ENCODE measurements at places on chromosomes 1 and 21.

GRCh38 chr1:242243472-242243871 is 244.6 kb upstream of the MAP1LC3C start:
- no peak for DNase-seq

- no peak for DNase-seq
Measured at GRCh38 chr1:245155272-245156040, 671 bp downstream of the KIF26B start.

DNA sequence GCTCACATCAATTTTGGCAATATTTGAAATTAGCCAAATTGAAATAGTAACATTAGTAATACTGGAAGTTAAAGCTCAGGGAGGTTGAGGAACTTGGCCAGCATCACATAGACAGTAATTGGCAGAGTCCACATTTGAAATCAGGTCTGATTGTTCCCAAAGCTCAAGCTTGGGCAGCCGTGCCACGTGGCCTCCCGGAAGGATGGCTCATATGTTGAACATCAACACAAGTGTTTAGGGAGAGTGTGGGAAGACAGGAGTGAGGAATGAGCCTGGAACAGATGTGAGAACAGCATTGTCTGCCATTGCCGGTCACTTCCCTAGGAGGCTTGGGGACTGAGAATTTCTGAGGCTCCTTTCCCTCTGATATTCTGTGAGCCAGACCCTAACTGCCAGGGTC is 40.2 kb upstream of the RBM15 start:
- no peak for DNase-seq

DNA sequence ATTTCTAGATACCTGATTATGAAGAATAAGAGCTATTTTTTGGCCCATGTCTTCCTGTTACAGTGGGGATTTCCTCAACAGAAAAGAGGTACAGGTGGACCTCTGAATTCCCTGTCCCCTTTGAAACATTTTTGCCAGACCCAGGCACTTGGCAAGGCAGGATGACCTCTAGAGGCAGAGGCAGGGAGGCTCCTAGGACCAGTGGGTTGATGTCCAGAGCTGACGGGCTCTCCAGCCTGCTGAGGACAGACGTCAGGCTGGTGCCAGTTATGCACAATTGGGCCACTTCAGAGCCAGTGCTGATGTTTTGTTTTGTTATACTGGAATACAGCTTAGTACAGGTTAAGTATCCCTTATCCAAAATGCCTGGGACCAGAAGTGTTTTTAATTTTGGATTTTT is 18.5 kb upstream of the A3GALT2 start:
- DNase-seq = no peak

DNA sequence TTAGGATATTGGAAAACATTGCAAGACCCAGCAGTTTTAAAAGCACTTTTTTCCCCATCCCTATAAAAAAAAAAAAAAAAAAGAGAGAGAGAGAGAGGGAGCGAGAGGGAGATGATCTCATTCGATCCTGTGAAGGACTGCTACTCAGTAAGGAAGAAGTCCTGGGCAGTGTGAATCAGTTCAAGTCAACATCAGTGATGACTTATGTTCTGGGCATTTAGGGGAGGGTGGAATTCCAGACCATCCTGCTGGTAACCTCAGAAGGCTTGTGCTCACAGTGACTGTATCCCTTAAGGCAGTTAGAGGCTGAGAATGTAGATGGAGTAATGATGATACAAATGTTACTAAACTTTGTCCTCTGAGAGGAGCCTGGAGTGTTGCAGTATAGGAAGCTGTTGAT is 151.4 kb downstream of the TGFB2 start:
- no peak for DNase-seq

DNA sequence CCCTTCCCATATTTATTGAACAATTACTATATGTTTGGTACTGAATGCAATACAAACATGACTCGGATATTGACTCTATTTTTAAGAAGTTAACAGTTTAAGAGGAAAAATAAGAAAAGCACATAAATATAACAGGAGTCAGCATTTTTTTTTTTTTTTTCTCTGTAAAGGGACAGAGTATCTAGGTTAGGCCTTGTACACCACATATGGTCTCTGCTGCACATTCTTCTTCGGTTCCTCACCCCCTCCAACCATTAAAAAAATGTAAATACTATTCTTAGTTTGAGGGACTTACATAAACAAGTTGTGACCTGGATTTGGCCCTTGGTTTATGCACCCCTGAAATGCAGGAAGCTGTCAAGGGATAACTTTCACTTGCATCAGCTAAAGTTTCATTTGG is 40.4 kb downstream of the PHC2 start:
- no peak for DNase-seq

GRCh38 chr1:26743426-26744059 is 44.2 kb upstream of the PIGV start:
- DNase-seq = no peak

GRCh38 chr1:228337031-228337564 is 69.5 kb downstream of the TRIM11 start:
- no peak for DNase-seq

DNA sequence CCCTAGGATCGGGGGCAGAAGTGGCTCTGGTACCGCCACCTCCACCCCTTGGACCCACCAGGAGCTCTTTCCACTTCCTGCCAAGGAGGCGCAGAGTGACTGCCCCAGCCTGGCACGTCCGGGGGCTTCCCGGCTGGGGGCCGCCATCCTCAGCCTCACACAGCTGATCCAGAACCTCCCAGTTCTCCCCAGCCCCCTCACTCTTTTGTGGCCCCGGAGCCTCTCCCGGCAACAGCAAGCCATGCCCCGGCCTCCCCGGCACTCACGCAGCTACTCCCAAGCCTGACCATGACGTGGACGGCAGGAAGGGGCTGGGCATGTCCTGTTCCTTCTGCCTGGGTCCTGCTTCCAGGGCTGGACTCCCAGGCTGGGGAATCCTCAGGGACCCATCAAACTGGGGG is 17.1 kb downstream of the TP73 start:
- no peak for DNase-seq

GRCh38 chr1:16067127-16067768 is 6.2 kb downstream of the FAM131C start:
- DNase-seq = no peak

- no peak for DNase-seq
Measured at GRCh38 chr1:37362594-37363385, 111.6 kb upstream of the ZC3H12A start.

DNA sequence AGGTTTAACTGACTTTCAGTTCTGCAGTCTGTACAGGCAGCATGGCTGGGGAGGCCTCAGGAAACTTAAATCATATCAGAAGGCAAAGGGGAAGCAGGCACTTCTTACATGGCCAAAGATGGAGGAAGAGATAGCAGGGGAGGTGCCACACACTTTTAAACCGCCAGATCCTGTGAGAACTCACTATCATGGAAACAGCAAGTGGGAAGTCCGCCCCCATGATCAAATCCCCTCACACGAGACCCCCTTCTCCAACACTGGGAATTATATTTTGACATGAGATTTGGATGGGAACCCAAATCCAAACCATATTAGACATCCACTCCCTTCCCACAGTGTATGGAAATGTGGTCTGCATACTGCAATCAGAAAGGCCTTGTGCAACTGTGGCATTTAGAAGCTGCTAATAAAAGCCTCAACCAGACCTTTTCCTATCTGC is 148.2 kb downstream of the FCRL5 start:
- DNase-seq = no peak

DNA sequence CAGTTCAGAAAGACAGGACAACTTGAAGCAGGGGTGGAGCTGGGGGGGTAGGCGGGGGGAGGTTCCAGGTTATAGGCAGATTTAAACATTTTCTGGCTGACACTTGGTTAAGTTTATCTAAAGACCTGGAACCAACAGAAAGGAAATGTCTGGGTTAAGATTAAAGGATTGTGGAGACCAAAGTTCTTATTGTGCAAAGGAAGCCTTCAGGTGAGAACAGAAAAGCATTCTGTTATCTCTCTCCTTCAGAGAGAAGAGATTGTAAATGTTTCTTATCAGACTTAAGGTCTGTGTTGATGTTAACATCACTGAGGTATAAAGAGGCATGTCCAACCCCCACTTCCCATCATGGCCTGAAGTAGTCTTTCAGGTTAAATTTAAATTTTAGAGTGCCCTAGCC is 3.7 kb upstream of the ACADM start:
- DNase-seq = no peak

DNA sequence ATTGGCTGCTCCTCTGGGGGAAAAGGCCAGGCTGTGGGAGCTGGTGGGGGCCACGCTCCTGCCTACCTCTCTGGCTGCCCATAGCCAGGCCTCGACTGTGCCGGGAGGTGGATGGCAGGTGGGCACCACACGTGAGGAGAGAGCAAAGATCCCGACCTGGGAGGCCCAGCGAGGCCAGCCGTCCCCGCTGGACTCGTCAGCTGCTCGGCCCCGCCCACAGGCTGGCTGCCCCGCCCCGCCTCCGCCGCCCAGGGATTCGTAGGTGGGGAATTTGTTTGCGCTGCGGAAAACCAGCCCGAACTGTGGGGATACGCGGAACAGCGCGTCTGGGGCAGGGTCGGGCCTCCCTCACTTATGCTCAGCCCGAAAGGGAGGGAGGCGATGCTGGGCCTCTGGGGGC is 31.7 kb downstream of the TP73 start:
- DNase-seq = no peak

DNA sequence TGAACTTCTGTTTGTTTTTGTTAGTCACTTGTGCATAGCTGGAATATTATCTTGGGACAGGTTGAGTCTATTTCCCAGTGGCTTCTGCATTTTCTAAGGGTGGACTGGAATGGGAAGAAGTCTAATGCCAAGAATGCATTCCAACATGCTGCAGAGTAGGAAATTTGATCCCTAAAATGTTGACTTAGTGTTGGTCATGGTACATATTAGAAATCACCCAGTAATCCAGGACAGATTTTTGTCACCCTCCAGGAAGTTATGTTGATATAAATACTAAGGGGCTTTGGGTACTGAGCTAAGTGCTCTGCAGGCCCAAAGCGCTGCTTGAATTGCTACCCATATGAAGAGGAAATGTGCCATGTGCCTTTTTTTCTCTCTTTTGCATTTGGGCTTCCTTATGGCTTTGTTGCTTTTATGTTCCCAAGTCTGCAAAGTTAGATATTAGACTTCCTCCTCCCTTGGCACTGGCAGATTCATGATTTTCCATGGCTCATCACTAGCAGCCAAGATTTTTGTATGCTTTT is 10.0 kb downstream of the ARID1A start:
- DNase-seq = no peak

GRCh38 chr21:35602811-35603362 is 457.4 kb downstream of the SETD4 start:
- no peak for DNase-seq

- no peak for DNase-seq
Measured at GRCh38 chr1:221736714-221737113, 5.2 kb downstream of the DUSP10 start.

GRCh38 chr1:8493916-8494540 is 176.1 kb downstream of the SLC45A1 start:
- no peak for DNase-seq

DNA sequence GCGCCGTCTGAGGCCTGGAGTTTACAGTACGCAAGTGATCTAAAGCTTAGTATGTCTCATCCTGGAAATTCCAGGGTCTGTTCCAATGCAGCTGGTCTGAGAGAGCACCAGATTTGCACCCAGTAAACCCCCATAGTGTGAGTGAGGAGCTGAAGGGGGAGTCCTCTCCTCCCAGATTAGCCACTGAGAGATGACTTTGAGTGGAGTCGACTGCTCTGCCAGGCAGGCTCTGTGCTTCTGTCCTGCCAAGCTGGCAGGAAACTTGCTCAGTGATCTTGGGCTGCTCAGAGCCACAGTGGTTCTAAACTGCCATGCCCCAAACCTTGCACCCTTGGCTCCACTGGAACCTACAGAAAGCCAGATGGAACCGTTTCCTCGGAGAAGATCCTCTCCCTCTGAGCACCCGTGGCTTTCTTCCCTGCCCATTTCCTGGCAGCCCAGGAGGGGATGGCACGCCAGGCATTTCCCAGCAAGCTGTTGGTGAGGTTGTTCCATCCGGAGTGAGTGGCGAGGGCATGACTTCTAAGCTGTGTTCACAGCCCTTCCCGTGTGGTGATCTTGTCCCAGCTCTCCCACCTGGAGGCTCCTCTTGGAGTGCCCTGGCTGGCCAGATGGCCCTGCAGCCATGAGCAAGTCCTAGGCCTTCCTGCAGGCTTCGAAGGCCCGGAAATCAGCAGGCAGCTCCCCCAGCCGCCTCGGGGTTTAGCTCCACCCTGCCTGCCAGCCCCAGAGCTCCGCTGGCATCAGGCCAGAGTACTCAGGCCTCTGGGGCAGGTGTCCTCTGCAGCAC is 125.9 kb upstream of the VAMP3 start:
- DNase-seq = no peak

All from stimulated activated CD4-positive, alpha-beta T cell treated with anti-CD3 and anti-CD28 coated beads, Interleukin-1b, Interleukin-23, amount 100 ng/mL, for 1 hour (primary cell).